ENCODE measurements at places on chromosomes 4 and X.

DNA sequence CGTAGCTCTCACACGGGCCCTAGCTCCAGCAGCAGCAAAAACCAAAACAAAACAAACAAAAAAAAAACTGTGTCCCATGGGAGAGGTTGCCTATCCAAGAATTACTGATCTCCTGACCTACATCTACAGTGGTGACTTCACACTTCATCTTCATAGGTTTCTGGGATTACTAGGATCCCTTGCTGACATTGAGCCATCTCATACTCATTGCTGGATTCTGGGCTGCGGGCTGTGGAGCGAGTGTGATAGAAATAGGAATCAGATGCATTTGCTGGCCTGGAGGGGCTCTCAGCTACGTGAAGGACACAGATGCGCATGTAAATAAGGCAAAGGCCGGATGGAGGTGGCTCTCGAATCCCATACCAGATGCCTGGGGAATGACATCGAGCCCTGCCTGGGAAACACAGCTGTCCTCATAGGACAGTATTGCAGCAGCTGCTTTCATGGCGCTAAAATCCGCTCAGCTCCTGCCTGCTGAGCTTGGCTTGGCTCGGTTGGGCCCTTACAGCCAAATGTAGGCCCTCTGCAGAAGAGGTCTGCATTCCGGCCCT, 41.7 kb downstream of the CNGA2 start:
- no peak for DNase-seq

DNA sequence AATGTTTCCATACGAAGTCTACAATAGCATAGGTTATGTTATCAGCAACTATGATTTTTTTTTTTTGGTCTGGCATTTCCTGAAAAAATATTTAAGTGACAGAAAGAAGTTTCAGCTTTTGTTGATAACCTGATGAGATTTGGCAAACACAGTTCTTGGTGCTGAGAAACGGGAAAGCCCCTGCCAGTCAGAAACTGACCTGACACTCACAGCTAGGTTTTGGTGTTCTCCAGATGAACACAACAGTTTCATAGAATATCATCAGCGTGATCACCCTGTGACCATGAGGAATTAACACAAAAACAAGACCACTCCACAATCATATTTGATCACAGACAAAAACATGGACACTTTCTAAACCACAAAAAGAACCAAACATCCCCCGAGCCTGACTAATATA, 152.5 kb upstream of the DCAF8L1 start:
- no peak for DNase-seq

DNA sequence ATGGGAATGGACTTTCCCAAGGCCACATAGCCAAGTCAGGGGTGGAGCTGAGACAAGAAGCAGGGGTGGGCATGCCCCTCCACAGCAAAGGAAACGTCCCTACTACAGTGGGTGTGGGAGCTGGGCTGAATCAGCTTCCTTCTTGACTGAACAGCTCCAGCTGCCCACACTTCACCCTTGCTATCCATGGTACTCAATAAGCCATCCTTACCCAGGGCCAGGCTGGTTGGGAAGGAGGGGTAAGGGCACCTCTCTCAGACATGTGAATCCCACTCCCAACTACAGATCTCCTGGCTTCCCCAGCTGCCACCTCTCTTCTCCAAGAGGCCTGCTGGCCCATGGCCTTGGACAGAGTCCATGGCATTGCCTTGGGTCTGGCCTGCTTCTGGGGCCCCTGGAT, 21.0 kb downstream of the LAS1L start:
- no peak for DNase-seq

DNA sequence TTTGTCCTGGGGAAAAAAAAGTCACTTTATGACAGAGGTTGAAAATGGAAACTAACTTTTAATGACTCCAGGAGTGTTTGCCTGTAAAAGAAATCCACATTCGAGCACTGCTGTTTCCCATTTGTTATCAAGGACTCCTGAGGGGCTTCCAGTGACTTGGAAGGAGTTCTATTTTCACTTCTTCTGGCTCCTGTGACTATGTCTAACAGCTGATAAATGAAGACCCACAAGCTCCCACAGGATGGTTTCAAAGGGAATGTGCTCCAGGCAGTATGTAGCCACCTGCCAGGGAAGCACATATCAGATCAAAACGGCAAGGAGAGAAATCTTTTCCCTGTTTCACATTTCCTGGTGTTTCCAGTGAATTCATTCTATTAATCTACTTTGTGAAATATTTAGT, 159.8 kb upstream of the FAM241A start:
- no peak for DNase-seq

GRCh38 chr4:135184715-135185114, 983.1 kb upstream of the PABPC4L start:
- no peak for DNase-seq

GRCh38 chrX:83658731-83659130, 150.6 kb downstream of the POU3F4 start:
- no peak for DNase-seq

DNA sequence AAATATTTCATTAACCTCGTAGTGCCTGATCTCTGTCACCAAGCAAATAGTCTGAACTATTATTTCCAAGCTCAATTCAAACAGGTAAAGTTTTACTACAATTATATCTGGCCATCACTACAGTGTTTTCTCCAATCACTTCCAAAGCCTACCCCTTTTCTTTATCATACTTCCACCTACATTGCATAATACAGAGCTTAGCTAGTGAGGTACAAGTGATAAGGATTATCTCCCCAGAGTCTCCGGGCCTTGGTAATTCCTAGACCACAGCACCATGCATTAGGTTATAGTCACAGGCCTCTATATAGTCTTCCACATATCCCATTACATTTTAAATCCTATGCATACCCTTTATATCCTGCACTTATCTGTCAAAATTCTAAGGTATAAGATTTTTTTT, 154.2 kb downstream of the SNCA start:
- DNase-seq, result no peak

DNA sequence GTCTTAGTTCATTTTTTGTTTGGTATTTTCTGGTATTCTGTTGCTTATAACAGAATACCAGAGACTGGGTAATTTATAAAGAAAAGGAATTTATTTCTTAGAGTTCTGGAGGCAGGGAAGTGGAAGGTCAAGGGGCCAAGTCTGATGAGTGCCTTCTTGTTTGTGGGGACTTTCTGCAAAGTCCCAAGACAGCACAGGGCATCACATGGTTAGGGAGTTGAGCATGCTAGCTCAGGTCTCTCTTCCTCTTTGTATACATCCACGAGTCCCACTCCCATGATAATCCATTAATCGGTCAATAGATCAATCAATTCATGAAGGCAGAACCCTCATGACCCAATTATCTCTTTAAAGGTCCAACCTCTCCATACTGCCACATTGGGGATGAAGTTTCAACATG, 31.1 kb downstream of the IL13RA1 start:
- DNase-seq, result no peak

GRCh38 chrX:12301288-12301687, 163.0 kb downstream of the FRMPD4 start:
- DNase-seq, result no peak

GRCh38 chr4:11904117-11904535, 475.4 kb upstream of the HS3ST1 start:
- no peak for DNase-seq

All from stimulated activated CD8-positive, alpha-beta memory T cell treated with anti-CD3 and anti-CD28 coated beads, Interleukin-15, amount 100 ng/mL, for 24 hours (primary cell).